PC-3 (cell line): ENCODE measurements at places on chromosomes 6 and 20. TPM values are rescaled to one million over a fixed set of nuclear protein-coding genes. Genes with fewer than 3 reads are reported as not detected.

- H3K27ac ChIP-seq = no peak overlapping the region
- H3K27me3 ChIP-seq = no peaks in the 10 kb centered on the region
- no peak overlapping the region for H3K4me3 ChIP-seq
- peaks cover 24% of the 10 kb centered on the region for H3K4me1 ChIP-seq
- no peaks in the 10 kb centered on the region for H3K36me3 ChIP-seq
Measured at GRCh38 chr6:169344750-169345065, 91.1 kb upstream of the THBS2 start.

GRCh38 chr6:139567095-139567494 is 192.6 kb upstream of the CITED2 start:
- H3K27ac ChIP-seq = no peak overlapping the region
- DNase-seq = no peak
- no peak overlapping the region for H3K4me3 ChIP-seq

- peaks cover 10% of the 10 kb centered on the region for H3K27me3 ChIP-seq
- no peak for DNase-seq
- H3K4me3 ChIP-seq = no peak overlapping the region
Measured at GRCh38 chr6:69846770-69847491, 19.4 kb upstream of the COL19A1 start.

GRCh38 chr6:125004198-125004597 is 42.0 kb downstream of the RNF217 start:
- H3K4me1 ChIP-seq = peaks cover 13% of the 10 kb centered on the region; the same call in 1 of the 2 replicates
- H3K27me3 ChIP-seq = no peaks in the 10 kb centered on the region
- H3K27ac ChIP-seq = no peak overlapping the region
- no peaks in the 10 kb centered on the region for H3K36me3 ChIP-seq
- H3K4me3 ChIP-seq = no peak overlapping the region
- no peak for DNase-seq

DNA sequence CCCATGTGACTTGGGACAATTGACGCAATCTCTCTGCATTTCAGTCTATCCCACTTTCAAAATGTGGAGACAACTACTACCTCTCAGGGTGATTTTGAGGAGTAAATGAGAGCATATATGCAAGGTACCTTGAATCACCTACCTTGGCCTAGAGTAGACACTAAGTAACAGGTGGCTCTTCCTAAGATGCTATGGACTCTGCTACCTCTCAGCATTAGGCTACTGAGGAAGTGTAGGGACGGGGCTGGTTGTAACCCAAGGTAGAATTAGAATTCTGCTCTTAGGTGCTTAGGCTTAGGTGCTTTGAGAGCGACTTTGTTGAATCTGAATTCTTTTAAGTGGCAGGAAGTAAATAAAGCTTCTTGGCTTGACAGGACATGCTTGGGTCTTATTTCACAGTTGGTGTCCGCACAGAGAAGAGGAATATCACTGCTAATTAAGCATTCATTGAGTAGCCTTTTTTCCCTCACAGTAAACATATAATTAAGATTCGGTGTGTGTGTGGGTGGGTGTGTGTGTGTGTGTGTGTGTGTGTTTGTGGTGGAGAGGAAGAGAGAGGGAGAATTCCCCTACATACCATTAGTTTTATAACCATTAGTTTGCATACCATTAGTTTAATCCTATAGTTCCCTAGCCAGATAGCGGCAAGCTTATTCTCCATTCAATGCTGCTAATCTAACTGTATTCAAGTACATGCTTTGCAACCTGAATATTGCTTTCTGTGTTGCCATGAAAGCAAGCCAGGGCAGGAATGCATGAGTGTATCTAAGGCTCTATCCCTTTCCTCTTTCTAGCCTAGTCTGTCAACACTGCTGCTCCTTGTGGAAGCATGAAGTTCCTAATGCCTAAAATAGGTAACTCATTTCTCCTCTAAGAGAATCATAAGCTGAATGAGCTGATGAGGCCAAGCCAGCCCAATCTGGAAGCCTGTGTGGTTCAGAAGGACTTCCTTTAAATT is 112.5 kb downstream of the IPCEF1 start:
- no peaks in the 10 kb centered on the region for H3K36me3 ChIP-seq
- DNase-seq = no peak
- no peak overlapping the region for H3K27ac ChIP-seq
- H3K4me1 ChIP-seq = no peaks in the 10 kb centered on the region

DNA sequence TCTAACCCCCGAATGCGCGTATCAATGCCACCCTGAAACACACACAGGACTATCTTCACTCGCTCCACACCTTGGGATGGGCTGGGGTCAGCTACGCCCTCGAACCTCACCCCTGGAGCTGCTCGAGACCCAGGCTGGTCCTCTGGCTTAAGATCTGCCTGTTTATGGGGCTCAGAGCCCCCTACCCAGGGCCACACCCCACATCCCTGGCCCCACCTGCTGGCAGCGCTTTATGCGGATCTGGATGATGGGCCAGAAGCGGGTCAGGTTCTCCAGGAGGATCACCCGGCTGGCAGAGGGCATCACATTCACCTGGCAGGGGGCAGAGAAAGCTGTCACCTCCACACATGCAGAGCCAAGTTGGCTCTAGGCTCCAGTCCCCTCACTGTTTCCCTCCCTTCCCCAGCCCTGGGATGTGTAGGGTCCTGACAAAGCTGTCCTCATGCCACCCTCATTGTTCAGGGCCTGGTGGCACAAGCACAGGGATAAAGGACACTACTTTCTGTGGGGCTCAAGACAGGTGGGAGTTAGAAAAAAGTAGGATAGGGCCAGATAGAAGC is 8.2 kb downstream of the CUL7 start:
- H3K27me3 ChIP-seq = no peaks in the 10 kb centered on the region
- no peaks in the 10 kb centered on the region for H3K4me1 ChIP-seq
- no peak overlapping the region for H3K4me3 ChIP-seq
- H3K36me3 ChIP-seq = peaks cover 3% of the 10 kb centered on the region
- H3K27ac ChIP-seq = no peak overlapping the region
- DNase-seq = no peak

GRCh38 chr6:158460602-158461169 is 99.2 kb upstream of the TMEM181 start:
- no peaks in the 10 kb centered on the region for H3K27me3 ChIP-seq
- peak overlapping the region; percentile 22 for H3K27ac ChIP-seq
- H3K4me1 ChIP-seq = peaks cover 22% of the 10 kb centered on the region
- peak; percentile 63 for DNase-seq
- no peaks in the 10 kb centered on the region for H3K36me3 ChIP-seq

- H3K4me3 ChIP-seq = no peak overlapping the region
- H3K27ac ChIP-seq = no peak overlapping the region
- H3K27me3 ChIP-seq = 0 out of 2 replicates have a peak, but pooled peaks cover 3% of the 10 kb centered on the region
- no peak for DNase-seq
- H3K4me1 ChIP-seq = no peaks in the 10 kb centered on the region
Measured at GRCh38 chr6:163863565-163863964, 449.0 kb downstream of the QKI start.

- no peaks in the 10 kb centered on the region for H3K27me3 ChIP-seq
- no peaks in the 10 kb centered on the region for H3K36me3 ChIP-seq
- H3K4me3 ChIP-seq = no peak overlapping the region
Measured at GRCh38 chr6:26064619-26065257, 22.5 kb upstream of the HFE start.

GRCh38 chr20:44576297-44576696 is 6.1 kb upstream of the PKIG start:
- H3K4me1 ChIP-seq = peaks cover 55% of the 10 kb centered on the region
- no peak overlapping the region for H3K4me3 ChIP-seq
- peak; percentile 65 for DNase-seq

- no peaks in the 10 kb centered on the region for H3K4me1 ChIP-seq
- H3K4me3 ChIP-seq = no peak overlapping the region
- DNase-seq = no peak
- H3K36me3 ChIP-seq = no peaks in the 10 kb centered on the region
Measured at GRCh38 chr6:162187168-162187935, 540.2 kb downstream of the PRKN start.

GRCh38 chr6:364609-365540 is 26.7 kb upstream of the IRF4 start:
- H3K27ac ChIP-seq = no peak overlapping the region
- DNase-seq = no peak
- H3K27me3 ChIP-seq = peaks cover 27% of the 10 kb centered on the region; the same call in 1 of the 2 replicates
- no peak overlapping the region for H3K4me3 ChIP-seq
- no peaks in the 10 kb centered on the region for H3K36me3 ChIP-seq

GRCh38 chr6:4593951-4594350 is 182.3 kb upstream of the CDYL start:
- H3K36me3 ChIP-seq = no peaks in the 10 kb centered on the region
- H3K27me3 ChIP-seq = no peaks in the 10 kb centered on the region
- no peak overlapping the region for H3K4me3 ChIP-seq

DNA sequence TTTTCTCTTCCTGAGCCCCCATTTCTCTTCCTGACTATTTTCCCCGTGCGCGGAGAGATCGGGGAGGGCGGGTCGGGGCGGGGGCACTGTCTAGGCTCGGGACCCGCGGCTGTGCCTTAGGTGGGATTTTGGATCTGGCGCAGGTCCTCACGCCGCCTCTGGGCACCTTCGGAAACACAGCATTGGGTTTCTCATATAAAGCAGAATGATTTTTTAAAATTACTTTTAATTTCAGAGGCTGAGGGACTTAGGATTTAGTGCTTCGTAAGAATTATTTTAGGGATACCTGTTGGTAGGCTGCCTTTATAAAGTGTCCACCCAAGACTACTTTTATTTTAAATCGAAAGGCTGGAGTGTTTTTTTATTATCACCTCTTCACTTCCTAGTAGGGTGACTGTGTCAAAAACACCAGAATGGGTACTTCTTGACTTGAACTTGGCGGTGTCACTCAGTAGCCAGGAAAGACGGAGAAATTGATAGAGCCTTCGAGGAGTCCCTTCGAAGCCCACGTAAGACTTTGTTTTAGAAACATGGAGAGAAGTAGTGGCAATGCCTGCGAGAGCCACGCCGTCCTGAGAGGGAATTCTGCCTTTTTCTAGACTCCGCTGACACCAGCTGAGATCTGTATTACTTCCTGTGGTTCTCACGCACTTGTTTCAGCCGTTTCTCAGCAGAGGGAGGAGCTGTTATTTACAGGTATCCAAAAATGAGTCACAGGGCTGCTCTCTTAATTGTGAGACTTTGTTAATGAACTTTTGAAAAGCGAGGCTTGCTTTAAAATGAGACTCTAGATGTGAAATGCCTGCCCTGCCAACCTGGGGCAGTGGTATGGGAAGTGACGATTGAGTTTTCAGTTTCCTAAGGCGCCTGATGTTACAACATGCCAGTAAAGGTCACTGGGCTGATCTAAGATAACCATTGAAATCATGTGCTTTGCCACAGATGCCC is 667 bp downstream of the STX11 start:
- H3K27ac ChIP-seq = no peak overlapping the region
- H3K4me3 ChIP-seq = peak overlapping the region; percentile 73
- peak; percentile 13 for DNase-seq
- H3K4me1 ChIP-seq = peaks cover 9% of the 10 kb centered on the region; the same call in 1 of the 2 replicates
- H3K36me3 ChIP-seq = no peaks in the 10 kb centered on the region

DNA sequence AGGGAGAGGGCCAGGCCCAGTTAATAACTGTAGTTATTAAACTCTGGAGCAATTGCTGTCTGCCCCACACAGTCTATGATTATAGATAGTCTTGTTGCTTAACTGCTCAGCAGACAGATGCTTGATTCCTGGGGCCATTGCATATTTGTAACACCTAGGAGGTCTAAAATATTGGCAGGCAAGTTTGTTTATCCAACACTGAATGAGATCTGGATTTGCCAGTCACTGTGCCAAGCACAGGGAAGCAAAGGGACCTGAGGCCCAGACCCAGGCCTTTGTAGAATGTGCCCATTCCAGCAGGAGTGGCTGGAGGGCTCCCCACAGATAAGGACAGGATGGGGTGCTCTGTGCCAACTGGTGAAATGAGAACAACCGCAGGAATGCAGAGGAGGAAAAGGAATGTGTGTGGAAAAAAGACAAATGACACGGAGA is 17.6 kb upstream of the ENTPD6 start:
- peak; percentile 90 for DNase-seq
- H3K27me3 ChIP-seq = no peaks in the 10 kb centered on the region
- H3K4me1 ChIP-seq = peaks cover 40% of the 10 kb centered on the region
- no peaks in the 10 kb centered on the region for H3K36me3 ChIP-seq

DNA sequence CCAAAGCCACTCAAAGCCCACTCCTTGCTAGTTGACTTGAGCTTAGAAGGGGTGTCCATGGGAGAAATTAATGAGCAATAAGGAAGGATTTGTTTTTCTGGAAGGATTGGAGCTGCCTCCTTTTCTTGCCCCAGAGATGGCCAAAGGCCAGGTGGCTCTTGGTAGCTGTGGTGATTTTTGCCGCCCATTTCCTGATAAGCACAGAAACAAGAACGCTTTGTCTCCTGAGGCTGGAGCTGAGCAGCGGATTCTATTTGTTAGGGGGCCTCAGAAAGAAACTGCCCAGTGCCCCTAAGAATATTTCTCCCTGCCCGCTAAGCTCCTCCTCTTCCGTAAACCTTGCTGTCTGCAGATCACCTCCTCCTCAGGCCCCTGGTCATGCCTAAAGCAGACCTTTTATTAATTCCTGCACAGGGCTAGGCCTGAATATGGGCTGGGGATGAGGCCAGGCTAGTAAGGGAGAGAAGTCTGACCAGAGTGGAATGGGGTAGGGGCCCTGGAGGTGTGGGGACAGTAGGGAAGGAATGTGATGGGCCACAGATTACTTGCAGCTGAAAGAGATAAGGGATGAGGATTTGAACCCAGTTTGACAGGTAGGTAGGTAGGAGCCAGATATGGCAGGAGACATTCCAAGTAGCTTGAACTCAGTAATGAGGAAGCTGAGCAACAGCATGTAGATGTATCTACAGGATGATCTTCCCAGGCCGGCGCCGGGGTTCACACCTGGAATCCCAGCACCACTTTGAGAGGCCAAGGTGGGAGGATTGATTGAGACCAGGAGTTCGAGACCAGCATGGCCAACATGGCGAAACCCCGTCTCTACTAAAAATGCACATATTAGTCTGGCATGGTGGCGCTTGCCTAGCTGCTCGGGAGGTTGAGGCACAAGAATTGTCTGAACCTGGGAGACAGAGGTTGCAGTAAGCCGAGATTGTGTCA is 71.2 kb upstream of the NAA20 start:
- no peak for DNase-seq
- H3K4me1 ChIP-seq = peaks cover 8% of the 10 kb centered on the region
- no peak overlapping the region for H3K27ac ChIP-seq

EXOC2 gene
- 24.8 and 27.7 TPM in 2 replicates for total RNA-seq

MYLK4 gene
- 0.11 and 0.23 TPM in 2 replicates for total RNA-seq

GGT7 gene
- 1.5 and 3.2 TPM in 2 replicates for total RNA-seq

SCAF8 gene
- 11.9 and 15.0 TPM in 2 replicates for total RNA-seq

CFAP206 gene
- 0.07 TPM in 1 of 2 replicates, not detected in the other for total RNA-seq

KCNG1 gene
- total RNA-seq = 61.5 and 74.1 TPM in 2 replicates

TCF15 gene
- 0.40 and 0.98 TPM in 2 replicates for total RNA-seq

ERVFRD-1 gene
- total RNA-seq = not detected in 2 replicates

HCRTR2 gene
- total RNA-seq = not detected in 2 replicates

BANF2 gene
- not detected in 2 replicates for total RNA-seq

KHDC3L gene
- total RNA-seq = not detected in 2 replicates
